ENCODE measurements at places on chromosomes 2 and 18.

DNA sequence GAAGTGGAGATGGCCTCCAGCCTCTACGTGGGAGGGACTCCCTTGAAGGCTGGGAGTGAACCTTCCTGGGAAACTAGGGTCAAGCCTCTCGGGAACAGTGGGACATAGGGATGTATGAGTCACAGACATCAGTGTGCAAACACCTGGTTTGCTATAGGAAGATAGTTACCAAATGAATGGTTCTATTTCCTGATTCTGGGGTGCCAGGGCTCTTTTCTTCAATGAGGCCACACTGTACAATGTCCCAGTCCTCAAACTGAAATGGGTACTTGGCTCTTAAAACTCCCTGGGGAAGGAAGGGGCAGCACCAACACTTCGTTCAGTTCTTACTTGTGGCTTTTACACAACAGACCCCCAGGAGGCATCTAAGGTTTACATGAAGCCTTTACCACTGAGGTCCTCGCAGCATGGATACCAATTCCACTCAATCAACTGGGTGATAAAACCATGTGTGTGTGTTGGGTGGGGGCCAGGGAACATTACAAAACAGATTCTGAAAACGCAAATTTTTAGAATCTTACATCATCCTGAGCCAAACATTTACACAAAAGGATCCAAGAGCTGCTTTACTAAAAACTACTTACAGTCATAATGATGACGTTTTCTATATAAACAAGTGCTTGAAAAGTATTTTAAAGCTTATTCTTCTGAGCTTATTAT is 10.4 kb downstream of the ERFE start:
- no peak for DNase-seq

GRCh38 chr2:233247744-233248143 is 3.7 kb upstream of the ATG16L1 start:
- no peak for DNase-seq

DNA sequence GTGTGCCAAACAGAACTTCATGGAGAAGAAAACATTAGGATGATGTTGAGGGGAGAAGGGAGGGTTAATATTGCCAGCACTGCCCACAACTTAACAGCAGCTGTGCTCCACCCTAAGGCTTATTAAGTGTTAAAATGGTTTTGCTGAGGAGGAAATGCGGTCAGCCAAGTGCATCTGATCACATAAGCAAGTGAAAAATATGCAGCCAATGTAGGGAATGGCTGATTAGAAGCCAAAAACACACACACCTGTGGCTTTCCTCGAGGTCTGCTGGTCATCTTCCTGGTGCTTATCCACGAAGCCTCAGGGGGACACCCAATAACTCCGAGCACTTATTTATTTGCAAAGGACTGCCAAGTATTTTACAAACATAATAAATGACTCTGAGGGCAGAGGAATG is 66.3 kb upstream of the GPR45 start:
- no peak for DNase-seq

DNA sequence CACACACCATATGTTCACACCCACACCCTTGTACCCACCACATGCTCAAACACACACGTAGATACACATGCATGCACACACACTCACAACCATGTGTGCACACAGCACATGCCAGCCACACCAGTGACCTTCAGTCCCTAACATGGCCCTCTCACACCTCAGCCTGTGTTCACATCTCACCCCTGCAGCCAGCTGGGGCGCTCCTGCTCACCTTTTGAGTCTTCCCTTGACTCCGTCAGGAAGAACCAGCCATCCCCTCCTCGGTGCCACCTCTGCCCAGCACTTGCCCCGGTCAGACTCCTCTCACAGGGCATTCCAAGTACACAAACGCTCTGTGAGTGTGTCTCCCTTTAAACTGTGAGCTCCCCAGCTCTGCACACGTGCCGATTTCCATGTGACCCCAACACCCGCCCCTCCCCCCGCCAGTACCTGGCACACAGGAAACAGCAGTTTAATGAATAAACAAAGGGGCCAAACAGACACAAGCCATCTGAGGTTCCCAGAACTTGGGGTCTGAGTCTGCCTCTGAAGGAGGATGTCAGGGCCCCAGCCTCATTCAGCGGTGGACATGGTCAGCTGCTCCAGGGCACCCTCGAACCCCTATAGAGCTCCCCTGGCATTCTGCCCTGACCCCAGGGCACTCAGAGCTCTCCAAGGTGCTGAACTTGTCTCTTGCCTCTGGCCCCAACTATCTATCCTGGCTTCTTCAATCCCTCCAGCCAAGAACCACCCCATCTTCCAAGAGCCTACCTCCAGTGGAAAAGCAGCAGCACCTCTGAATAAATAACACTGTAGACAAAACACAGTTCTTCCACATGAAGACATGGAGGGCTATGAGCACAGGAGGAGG is 252.9 kb downstream of the ATAD2B start:
- DNase-seq = no peak

DNA sequence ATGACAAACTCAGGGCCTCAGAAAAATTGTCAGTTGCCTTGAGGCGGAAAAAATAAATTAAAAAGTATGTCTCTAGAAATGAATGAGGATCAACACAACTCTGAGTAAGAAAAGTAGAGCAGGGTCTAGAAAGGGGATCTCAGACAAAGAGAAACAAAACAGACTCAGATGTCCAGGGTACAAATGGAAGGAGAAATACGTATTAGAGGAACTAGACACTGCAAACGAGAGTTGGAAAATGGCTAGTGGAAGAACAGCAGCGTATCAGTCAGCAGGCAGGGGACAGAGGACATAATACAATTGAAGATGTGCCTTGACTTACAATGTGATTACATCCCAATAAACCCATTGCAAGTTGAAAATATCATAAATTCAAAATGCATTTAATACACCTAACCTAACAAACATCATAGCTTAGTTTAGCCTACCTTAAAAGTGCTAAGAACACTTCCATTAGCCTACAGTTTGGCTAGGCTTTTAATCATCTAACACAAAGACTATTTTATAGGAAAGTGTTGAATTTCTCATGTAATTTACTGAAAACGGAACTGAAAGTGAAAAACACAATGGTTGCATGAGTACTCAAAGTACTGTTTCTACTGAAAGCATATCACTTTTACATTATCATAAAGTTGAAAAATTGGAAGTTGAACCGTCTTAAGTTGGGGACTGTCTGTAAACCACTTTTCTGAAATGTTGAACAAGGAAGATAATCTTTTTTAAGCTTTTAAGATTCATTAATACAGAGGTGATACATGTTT is 182.8 kb downstream of the NBAS start:
- no peak for DNase-seq

GRCh38 chr2:38912619-38913018 is 22.9 kb downstream of the ARHGEF33 start:
- no peak for DNase-seq

- DNase-seq = no peak
Observed at GRCh38 chr2:98164256-98164655, 77.3 kb downstream of the VWA3B start.

GRCh38 chr2:48728295-48728694 is 27.2 kb downstream of the LHCGR start:
- no peak for DNase-seq

GRCh38 chr18:577643-578375 is 2.4 kb upstream of the CETN1 start:
- DNase-seq = no peak

DNA sequence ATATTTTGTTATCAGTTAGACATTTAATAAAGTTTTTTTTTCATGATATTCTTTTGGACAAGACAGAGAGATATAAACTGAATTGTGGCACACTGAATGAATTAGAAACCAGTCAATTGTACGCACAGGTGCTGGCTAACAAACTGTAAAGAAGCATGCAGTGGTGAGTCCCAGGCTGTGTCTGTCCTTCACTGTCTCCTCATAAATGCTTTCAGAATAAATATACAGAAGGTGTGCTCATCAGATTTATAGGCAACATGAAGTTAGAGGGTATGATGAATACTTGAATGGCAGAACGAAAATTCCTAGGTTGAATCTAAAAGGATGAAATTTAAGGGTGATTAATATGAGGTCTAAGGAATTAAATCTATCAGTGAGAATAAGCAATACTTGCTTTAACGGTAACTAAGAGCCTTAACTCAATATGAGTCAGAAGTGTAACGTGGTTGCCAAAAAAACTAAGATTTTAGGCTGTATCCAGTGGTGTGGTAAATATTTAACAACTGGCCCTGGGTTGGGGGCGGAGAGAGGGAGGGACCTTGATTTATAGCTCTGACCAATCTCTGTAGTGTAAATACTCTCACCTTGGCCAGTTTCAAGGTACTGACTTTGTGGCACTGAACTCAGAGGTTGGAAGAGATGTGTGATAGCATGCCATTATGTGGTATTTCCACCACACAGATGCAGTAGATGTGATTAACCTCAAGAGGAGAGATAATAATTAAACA is 41.9 kb upstream of the AAK1 start:
- DNase-seq = no peak

GRCh38 chr2:138919120-138919747 is 139.0 kb upstream of the NXPH2 start:
- DNase-seq = peak; percentile 60

GRCh38 chr2:200298816-200299215 is 7.7 kb upstream of the SPATS2L start:
- DNase-seq = no peak

GRCh38 chr2:32678825-32679224 is 51.0 kb downstream of the TTC27 start:
- no peak for DNase-seq

DNA sequence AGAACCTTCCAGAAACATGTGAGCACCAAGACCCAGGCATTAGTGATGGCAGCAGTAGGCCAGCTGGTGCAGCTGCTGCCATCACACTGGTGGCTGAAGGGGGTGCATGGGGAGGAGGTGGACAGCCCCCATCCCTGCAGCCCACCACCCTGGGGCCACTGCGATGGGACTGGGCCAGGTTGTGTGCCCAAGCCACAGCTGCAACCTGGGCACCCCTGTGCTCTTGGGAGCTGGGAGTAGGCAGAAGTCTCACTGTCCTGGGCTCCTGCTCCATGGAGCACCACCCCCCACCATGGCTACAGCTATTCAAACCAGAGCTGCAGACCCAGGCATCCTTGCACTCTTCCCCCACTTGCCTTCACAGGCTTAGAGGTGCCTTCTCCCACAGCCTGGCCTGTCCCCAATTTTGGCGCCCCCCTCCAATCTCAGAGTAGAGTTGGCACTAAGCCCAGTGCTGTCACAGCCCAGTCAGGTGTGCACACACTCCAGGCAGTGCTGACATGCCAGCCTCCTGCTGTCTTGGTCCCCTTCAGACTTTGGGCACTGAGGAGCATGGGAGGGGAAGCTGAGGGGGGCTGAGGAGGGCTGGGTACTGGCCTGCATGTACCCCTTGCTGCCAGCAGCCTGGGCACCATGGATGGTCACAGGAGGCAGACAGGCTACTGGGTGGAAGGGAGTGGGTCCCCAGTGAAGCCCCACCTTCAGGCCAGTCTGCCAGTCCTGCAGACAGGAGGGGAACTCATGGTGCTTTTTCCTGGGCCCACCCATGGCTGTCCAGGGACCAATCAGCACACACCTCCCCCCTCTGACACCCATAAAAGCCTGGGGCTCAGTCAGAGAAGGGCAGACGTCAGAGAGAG is 67.1 kb downstream of the CYP26B1 start:
- DNase-seq = no peak

DNA sequence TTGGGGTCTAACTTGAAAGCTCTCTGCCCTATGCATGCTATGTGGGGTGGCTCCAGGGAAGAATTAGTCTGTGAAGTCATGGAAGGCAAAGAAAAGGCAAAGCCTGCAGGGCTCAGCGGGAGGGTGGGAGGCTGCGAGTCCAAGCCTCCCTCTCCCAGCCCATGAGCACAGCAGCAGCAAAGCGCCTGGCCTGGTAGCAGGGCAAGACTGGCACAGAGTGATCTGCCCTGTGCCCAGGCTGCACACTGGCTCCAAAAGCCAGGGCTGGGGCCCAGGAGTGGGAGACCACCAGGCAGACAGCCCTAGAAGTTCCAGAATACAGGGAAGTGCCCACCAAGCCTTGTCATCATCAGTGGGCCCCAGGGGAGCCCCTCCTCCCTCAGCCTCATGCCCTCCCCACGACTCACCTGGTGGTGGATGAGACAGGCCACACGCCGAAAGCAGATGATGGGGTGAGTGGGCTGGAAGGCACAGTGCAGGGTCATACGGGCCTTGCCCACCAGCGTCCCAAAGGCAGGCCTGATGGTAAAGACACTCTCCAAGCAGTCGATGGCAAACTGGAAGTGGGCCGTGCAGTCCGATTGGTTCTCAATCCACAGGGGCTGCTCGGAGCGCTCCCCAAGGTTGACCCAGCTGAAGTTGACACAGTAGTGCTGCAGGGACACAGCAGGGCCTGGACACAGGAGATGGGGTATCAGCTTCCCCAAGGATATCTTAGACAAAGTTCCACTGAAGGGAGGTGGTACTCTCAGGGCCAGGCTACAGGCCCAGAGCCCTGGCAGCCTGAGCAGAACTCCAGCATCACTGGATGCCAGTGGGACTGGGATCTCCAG is 12.1 kb downstream of the CFAP65 start:
- no peak for DNase-seq

DNA sequence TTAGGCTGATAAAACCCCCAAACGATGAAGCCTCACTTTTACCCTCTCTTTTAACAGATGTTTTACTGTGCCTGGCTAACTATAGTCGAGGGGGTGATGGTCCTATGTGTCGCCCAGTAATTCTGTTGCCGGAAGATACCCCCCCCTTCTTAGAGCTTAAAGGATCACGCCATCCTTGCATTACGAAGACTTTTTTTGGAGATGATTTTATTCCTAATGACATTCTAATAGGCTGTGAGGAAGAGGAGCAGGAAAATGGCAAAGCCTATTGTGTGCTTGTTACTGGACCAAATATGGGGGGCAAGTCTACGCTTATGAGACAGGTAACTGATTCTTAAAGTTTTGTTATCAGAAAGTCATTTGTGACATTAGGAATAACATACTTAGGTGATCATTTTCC is 20.4 kb downstream of the MSH6 start:
- DNase-seq = peak; percentile 20

- no peak for DNase-seq
Observed at GRCh38 chr2:107364361-107364950, 462.2 kb upstream of the RGPD4 start.

- no peak for DNase-seq
Observed at GRCh38 chr18:46767217-46767616, 10.4 kb upstream of the ST8SIA5 start.

DNA sequence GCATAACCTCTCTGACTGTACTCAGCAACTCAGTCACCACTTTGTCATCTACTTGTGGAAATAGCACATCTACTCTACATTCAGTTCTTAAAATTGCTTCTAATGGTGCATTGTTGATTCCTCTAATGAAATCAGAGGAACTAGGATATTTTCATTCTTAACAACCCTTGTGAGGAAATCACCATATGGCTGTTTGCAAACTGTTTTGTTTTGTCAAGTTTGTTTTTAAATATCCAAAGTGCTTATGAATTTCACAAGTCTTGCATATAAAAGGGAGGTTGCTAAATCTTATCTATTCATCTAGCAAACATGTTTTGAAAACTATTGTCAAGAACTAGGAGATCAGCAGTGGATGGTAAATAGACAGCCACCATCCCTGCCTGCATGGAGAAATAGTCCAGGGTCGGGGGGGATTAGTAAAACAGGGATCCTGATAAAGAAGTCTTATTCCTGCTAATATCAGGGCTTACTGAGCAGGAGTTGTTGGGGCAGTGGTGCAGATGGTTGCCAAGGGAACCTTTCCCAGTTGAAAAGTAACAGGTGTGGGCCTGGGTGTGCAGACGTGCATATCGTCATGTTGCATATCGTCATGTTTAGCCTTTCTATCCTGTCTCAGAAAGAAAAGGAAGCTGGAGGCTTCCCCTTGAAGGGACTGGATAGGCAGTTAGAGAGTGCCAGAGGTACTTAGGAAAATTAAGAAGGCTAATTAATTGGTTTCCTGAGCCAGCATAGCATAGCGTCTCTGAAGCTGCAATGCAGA is 7.5 kb upstream of the MYO3B start:
- DNase-seq = peak; percentile 98

- no peak for DNase-seq
Observed at GRCh38 chr18:47975105-47975504, 44.6 kb upstream of the SMAD2 start.

Data from NCI-H82 (cell line).